ENCODE measurements at places on chromosomes 13 and 19.

DNA sequence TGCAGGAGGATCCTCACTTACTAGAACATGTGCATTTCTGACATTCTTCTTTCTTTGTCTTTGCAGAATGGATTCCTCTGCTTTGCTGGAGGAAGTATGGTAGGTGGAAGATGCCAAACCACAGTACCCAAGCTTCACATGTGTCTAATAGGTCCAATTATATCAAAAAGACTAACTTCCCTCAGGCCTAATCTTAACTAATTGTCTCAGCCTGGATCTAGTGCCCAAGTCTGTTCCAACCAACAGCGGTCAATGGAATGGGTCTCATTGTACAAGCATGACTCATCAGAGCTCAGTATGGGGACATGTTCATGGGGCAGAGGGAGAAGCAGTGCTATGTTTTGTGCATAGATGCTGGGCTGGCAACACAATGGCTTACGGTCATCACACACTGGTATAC lies 81.6 kb upstream of the CSNK1A1L start:
- DNase-seq, result no peak

DNA sequence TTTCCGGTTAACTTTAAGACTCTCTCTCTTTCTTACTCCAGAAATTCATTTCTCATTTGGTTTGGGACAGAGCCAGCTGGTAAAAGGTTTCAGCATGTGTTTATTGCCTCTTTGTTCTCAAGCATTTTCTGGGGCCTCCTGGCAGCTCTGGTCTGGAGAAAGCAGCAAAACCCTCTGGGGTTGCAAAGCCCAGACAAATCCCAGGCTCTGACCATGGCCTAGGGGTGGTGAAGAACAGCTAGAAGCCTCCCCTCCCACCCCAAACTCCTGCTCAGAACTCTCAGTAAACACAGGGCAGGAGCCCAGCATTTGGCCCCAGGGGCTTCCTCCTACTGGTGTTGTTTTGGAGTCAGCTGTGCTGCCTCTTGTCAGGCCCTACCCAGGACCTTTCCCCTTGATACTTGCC lies 124.2 kb upstream of the SERP2 start:
- DNase-seq, result no peak

GRCh38 chr13:23941211-23941610 lies 43.9 kb upstream of the C1QTNF9B start:
- no peak for DNase-seq

- no peak for DNase-seq
These were observed 1.2 kb upstream of the CDC34 start for GRCh38 chr19:530134-531008.

- no peak for DNase-seq
These were observed 31.6 kb downstream of the LACC1 start for GRCh38 chr13:43911278-43911677.

GRCh38 chr13:48505597-48506091 lies 27.2 kb downstream of the RCBTB2 start:
- peak; percentile 94 for DNase-seq

GRCh38 chr13:102017248-102017647 lies 384.6 kb downstream of the FGF14 start:
- no peak for DNase-seq

DNA sequence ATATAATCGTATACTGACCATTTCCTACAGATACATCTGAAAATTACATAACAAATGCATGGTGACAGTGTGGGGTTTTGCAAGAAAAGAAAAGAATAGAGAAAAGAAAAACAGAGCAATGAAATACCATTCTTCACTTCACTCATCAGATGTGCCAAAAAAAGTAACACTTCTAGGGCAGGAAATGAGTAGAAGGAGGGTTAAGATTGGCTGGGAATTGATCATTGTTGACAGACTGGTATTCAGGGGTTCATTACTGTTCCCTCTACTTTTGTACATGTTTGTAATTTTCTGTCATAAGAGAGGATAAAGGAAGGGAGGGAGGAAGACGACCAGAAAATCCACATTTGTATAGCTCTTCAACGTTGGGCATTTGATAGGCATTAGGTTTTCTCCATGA lies 31.5 kb downstream of the ABCC4 start:
- no peak for DNase-seq

- DNase-seq, result no peak
These were observed 211.5 kb downstream of the URI1 start for GRCh38 chr19:30153326-30154210.

DNA sequence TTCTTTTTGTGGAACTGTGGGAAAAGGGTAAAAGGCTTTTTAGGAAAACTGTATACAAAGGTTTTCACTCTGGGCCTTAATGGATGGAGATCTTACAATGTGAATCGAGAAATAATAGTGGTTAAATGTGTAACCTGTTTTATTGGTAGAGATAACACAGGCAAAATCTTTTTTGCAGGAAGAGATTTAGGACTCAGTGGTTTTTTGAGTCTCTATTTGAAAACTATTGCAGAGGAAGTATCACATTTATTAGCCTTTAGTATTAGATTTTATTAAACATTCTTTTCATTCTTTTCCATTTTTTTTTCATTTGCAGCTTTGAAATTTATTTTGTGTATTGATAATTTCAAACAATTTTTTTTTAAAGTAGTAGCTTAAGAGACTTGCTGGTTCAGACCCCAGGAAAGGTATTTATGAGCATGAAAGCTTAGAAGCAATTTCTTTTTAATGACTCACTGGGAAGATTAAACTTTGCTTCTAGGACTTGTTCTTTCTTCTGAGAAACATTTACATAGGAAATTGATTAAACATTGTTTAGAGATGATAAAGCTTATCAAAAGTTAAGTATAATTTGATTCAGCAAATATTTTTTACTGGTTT lies 10.5 kb downstream of the KLF5 start:
- DNase-seq, result no peak

GRCh38 chr13:99693852-99694611 lies 192.8 kb downstream of the TM9SF2 start:
- DNase-seq, result no peak

GRCh38 chr13:109606520-109606919 lies 179.9 kb downstream of the IRS2 start:
- DNase-seq, result no peak

DNA sequence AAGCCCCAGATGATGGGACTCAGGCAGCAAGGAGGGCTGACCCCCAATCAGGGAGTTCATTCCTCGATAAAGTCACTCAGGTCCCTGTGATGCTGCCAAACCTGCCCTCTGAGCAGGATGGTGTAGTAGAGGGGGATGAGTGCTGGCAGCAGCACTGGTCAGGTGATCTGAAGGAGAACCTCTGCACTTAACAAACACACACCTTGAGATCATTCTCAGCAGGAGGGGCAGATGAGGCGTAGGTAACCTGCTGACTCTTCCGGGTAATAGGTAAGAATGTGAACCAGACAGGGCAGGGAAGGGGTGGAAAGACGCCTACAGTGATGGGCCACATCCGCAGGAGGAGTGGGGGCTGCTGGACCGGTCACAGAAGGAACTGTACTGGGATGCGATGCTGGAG lies 3.2 kb downstream of the ZNF446 start:
- no peak for DNase-seq

- no peak for DNase-seq
These were observed 4.6 kb downstream of the VSIG10L start for GRCh38 chr19:51337141-51337860.

- no peak for DNase-seq
These were observed 3.9 kb downstream of the LRFN1 start for GRCh38 chr19:39316627-39317321.

GRCh38 chr13:30332456-30333143 lies 25.2 kb upstream of the KATNAL1 start:
- DNase-seq, result no peak

GRCh38 chr13:76950101-76950500 lies 1.8 kb downstream of the ACOD1 start:
- no peak for DNase-seq

DNA sequence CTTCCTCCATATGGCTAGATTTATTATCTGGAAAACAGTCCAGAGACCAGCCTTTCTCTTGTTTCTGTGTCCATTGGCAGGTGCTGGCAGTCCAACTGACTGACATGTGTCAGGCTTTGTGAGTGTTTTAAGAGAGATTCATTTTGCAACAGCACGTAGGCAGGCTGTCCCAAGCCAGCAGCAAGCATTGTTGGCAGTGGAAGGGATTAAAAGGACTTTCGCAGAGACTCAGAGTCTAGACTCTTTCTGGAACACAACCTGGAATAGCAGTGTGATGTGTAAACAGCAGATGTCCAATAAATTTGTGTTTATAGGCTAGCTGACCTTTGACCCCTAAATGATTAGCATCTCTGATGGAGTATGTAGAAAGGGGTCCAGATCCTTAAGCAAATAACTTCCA lies 222.2 kb upstream of the SERP2 start:
- no peak for DNase-seq

GRCh38 chr19:10471909-10472308 lies 31.2 kb downstream of the KEAP1 start:
- peak; percentile 31 for DNase-seq

- no peak for DNase-seq
These were observed 80.3 kb upstream of the UQCRFS1 start for GRCh38 chr19:29293292-29293691.

GRCh38 chr19:3585301-3586126 lies at the start of gene GIPC3:
Gene GIPC3 (plus strand): TSS chr19:3585478. CDS start chr19:3585598, 120 bp downstream.
- no peak for DNase-seq

DNA sequence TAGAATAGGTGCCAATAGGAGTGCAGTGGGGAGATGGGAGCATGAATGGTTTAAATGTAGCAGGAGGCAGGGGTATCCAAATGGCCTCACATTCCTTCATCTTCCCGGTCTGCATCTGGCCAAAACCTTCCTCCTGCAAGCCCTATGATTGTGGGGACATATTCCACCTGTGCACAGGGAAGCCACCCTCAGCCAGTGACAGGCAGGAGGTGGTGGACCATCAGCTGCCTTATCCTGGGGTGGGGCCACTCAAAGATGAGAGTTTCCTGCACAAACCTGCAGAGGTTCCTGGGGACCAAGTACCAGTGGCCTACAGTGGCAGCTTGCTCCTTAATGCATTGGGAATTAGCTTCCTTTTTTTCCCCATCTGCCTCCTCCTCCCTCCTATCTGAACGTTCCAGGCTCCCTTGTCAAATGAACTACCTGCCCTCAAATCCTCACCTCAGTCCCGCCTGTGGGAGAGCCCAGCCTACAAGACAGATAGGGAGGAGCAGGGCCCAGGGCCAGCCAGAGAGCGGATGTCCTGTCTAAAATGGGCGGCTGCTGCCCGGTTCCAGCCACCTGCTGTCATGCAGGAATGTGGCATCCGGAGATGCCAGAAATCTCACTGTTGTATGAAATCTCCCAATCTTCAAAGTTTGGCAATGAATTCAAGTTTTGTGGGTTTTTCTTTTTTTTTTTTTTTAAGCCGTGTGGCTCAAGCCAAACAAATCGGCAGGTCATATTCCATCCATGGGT lies 85.0 kb downstream of the TSHZ3 start:
- DNase-seq, result no peak

GRCh38 chr13:109162248-109163036 lies 533.0 kb downstream of the MYO16 start:
- DNase-seq, result peak; percentile 92

DNA sequence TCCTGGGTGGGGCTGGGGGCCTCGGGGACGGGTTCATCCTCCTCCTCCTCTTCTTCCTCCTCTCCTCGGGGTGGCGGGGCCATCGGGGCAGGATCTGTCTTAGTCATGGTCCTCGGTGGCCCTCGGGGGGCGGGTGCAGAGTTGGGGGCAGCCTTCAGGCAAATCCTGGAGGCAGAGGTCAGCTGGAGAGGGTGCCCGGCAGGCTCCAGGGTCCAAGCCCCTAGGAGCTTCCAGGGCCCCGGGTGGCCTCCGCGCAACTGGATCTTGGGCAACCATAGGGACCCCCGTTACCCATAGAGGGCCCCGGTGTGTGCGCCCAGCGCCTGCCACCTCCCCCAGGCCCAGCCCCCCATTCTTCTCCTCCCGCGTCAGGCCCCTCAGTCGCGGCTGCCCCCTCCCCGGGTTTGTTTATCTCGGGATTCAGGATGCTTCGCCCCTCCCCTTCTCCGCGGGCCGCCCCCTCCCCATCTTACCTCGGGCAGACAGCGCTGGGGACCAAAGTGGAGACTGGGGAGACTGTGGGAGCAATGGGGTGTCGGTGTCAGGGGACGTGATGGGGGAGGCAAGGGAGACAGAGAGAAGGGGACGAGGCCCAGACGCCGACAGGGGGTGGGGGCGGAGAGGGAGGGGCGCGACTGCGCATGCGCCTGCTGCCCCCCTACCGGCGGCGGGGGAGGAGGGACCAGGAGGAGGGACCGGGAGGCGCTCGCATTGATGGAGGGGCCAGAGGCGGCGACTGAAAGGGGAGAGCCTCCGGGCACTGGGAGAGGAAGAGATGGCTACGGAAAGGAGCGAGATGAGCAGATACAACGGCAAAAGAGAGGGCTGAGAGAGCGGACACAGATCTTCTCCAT lies at the start of gene CLIP3:
Gene CLIP3, minus strand, starts transcription at position 623 of the 854 bp plus-strand sequence. Its CDS starts 516 bp downstream, at position 107.
- peak; percentile 44 for DNase-seq

DNA sequence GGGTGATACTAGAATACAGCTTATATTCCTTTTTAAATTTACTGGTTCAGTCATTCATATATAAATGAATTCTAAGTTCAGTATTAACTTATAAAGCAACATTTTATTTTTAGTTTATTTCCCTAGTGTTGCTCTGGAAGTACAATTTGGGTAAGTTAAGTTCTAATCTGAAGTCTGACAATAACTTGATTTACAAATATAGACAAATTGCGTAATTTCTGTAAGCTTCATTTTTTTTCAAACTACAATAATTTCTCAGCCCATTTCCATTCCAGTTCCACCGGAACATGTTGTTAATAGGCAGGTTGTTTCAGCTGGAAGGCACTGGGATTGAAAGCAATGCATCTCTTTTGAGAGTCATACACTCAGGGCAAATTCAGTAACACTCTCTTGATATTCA lies 2000.7 kb downstream of the OLFM4 start:
- no peak for DNase-seq

DNA sequence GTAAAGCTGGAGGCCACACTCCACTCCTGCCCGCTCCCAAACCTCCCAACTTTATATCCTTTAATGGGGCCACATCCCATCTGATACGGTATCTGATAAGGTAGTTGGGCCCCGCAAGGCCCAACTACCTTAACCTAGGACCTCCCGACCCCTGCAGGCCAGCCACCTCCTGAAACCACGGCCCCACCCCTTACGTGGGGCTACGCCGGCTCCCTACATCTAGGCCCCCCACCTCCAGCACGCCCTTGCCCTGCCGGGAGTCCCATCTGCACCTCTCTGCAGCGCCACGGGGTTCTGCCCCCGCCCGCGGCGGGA lies 2.2 kb downstream of the IGFLR1 start:
- no peak for DNase-seq

GRCh38 chr13:28707629-28708427 lies 10.9 kb downstream of the SLC46A3 start:
- DNase-seq, result peak; percentile 84

- no peak for DNase-seq
These were observed 166.0 kb upstream of the UBL3 start for GRCh38 chr13:30016398-30016797.

DNA sequence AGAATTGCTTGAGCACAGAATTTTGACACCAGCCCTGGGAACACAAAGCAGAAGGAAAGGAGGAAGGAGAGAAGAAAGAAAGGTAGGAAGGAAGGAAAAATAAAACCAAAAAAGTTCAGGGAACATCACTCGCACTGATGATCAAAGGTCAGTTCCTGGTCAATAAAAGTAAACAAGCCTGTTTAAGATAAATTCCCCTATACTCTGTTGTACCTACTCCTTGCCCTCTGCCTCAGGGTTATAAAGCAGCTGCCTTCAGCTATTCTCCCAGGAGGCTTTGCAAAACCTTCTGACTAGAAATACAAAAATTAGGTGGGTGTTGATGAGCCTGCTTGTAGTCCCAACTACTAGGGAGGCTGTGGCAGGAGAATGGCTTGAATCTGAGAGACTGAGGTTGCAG lies 14.9 kb upstream of the ZNF91 start:
- no peak for DNase-seq

- no peak for DNase-seq
These were observed 9.6 kb downstream of the ZSCAN5C start for GRCh38 chr19:56211718-56212117.

GRCh38 chr13:40564342-40565001 lies 102.0 kb downstream of the FOXO1 start:
- DNase-seq, result no peak

Measured in activated CD4-positive, alpha-beta T cell treated with anti-CD3 and anti-CD28 coated beads, Interleukin-10, Interleukin-2, amounts not matched to agents 100 ng/mL and 50 ng/mL, durations not matched to agents 16 hours and 8 hours (primary cell).